ENCODE measurements at places on chromosomes 11 and 22.

DNA sequence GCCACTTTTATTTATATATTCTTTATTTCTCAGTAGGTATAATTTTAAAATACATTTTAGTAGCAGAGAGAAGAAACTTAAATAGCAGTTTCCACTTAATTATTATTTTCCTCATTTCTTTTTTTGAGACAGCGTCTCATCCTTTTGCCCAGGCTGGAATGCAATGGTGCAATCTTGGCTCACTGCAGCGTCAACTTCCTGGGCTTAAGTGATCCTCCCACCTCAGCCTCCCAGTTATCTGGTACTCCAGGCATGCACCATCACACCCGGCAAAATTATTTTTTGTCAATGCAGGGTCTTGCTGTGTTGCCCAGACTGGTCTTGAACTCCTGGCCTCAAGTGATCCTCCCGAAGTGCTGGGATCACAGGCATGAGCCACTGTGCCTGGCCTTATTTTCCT is 38.3 kb downstream of the ATG13 start:
- no peak for DNase-seq

- no peak for DNase-seq
These were observed 1.3 kb upstream of the PVALB start for GRCh38 chr22:36818010-36818642.

- no peak for DNase-seq
These were observed 27.4 kb downstream of the ZNRF3 start for GRCh38 chr22:28910569-28911303.

DNA sequence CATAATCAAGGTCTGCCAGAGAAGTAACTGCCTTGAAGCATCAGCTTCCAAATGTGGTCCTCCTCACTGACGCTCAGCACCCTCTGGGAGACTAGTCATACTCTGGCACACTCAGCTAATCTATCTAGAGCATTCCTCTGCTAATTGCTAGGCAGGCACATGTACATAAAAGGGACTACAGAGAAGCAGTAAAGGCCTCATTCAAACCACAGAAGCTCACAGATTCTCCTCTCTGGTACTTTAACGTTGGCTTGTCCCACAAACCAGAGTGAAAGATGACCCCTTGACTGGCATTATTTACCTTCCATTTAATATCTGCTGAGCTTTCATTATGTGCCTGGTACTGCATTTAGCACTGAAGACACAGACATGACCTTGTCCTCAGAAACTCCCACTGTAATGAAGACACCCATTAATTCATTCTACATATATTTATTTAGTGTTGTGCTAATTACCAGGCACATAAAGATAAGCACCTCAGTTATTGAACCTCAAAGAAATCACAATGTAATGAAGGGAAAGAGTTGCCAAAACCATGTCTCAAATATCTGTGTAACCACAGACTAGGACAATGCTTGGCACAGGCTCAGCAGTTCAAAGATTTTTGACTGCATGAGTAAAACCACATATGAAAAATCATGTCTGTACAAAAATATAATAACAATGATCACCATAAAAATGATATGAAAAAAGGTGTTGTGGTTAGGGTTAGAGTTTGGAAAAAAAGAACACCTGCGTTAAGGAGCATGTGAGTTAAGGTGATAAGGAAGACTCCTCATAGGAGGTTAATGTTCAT is 550.4 kb downstream of the DLG2 start:
- DNase-seq, result no peak

- DNase-seq, result no peak
These were observed 5.7 kb downstream of the TSKU start for GRCh38 chr11:76788661-76789442.

GRCh38 chr22:23388517-23388890 is 191.6 kb downstream of the IGLL1 start:
- no peak for DNase-seq

DNA sequence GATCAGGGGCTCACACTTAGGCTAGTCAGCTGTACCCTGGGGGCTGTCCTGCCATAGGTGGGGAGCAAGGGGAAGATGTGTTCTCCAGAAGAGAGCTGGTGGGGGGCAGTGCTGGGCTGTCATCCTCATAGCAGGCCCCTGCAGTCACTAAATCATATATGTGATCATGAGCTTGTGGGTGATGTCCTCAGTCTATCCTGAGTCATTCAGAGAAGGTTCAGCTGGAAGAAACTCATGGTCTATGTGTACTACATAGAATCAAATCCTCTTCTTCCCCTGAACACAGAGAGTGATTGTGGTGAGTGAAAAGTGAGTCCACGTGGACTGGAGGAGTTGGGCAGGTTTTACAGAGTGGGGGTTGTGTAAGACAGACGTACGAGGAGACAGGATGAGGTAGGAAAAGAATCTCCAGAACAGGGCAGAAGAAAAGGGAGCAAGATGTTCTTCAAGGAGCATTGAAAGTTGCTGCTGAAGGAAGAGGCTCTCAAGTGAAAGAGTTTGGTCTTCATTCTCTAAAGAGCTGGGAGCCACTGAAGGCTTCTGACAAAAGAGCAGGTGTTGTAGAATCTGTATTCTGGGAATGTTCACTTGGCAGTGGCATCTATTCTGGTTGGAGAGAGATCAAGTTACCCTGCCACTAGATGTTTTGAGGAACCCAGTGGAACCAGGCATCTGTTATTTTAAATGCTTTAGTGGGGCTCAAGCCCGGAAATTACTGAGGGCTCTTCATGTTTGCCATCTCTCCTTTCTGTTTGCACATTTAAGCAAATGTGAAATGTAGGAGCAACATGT is 68.9 kb downstream of the C22orf31 start:
- DNase-seq, result no peak

DNA sequence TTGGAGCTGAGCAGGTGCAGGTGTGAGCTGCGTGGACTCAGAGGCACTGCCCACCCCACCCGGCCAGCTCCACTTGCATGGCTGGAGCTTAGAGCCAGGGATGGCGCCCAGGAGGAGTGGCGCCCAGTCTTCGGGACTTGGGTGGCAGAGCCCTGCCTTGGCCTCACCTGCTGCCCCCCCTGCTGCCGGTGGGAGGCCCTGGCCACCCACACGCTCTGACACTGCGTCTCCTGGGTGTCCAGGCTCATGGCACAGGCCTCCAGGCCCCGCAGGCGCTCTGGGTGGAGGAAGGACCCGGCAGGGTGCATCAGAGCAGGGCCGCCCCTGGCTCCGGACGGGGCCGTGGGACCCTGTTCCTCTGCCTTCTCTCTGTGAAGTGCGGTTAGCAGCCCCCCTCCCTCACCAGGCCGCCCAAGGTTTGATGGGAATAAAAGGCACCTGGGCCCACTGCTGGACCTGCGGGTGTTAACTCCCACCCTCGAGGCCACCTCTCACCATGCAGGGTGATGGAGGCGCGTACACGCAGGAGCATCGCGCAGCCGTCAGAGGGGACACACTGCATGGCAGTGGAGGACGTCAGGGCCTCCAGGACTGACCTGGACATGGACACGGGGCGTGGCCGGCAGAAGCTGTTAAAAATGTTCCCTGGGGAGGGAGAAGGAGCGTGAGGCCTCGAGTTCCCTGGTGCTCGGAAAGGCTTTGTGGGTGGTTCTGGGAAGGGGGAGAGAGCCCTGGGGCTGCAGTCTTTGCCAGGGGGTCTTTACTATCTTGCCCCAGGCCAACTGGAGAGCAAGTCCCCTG is 11.8 kb downstream of the IL17REL start:
- no peak for DNase-seq

DNA sequence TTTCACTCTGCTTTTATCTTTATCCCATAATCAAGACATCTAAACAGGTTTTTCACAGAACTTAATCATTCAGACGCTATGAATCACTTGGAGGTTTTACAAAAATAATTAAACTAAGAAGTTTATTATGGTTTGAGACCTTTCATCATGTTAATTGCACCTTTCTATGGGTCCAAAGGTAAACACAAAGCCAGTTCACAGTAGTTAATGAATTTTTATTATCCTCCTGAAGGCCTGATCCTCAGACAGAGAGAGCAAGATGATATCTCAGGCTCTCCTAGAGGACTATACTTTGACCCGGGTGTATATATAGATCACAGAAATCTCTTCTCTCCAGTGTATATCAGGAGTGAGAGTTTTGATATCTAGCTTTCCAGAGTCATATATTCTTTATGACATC is 1044.3 kb upstream of the RAG2 start:
- no peak for DNase-seq

- DNase-seq, result no peak
These were observed 8.2 kb upstream of the MAFF start for GRCh38 chr22:38193580-38193979.

DNA sequence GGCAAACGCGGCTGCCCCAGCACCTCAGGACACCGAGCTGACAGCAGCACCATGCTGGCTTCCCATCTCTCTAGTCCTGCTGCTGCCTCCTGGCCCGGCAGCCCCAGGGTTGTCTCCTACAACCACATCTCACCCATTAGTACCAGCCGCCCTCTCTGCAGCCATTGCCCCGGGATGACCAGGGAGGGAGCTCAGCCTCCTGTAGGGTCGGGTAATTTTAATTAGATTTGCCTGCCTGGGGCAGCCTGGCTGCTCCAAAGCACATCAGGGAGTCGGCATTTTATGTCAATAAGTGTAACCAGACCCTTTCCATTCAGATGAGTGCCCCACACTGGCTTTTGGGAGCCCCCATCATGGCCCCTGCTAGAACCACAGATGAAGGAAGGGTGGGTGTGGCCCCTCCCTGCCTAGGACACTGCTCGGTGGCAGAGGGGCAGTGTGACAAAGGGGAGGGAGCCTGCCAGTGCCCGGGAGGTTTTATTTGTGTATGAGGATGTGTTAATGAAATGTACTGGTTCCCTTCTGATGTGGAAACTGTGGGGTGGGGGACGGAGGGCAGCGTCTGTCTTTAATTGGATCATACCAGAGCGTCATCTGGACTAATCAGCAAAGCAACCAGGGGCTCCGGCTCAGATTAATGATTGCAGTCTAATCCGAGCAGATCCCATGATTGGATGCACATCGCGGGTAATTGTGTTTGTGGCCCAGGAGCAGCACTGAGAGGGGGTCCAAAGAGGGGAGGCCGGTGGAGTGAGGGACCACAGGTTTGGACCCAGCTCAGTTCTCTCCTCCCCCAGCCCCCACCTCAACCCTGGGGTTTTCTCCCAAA is 125.3 kb downstream of the FEZ1 start:
- DNase-seq, result no peak

- peak; percentile 40 for DNase-seq
These were observed 29.0 kb upstream of the NAP1L4 start for GRCh38 chr11:3021125-3021524.

DNA sequence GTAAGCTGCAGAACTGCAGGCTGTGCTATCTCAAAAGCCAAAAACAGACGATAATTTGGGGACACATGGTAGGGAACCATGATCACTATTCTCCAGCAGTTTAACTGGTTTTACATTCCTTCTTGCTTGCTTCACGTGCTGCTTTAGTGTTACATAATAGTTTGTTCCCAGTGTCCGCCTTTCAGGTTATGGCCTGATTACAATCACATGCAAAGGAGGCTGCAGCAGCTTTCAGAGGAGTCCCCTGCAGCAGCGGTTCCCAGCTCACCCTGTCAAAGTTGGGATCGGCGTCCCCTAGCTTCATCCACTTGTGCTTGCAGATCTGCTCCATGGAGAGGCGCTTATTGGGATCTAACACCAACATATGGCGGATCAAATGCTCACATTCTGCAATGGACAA is 39.2 kb upstream of the APOA1 start:
- DNase-seq, result no peak

GRCh38 chr11:15800111-15800800 is 556.1 kb downstream of the SOX6 start:
- no peak for DNase-seq

- DNase-seq, result no peak
These were observed 37.1 kb upstream of the OR8B8 start for GRCh38 chr11:124482362-124483147.

DNA sequence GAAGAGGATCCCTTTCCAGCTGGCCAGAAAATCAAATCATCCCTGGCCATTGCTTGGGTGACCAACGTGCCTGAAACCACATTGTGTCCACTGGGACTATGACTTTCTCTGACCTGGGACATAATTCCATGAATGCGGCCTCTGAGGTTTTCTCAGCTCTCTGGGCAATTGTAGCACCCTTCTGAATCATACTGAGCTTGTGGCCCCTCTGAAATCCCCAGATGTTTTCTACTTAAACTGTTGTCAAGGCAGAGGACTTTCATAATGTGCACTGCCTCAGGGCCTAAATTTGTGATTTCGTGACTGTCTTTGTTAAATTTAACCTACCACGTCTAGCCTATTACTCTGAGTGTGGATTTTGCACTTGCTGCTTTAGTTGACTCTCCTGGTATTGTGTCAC is 321.1 kb upstream of the PLET1 start:
- DNase-seq, result no peak

GRCh38 chr22:45896964-45897538 is 79.9 kb downstream of the WNT7B start:
- DNase-seq, result no peak

DNA sequence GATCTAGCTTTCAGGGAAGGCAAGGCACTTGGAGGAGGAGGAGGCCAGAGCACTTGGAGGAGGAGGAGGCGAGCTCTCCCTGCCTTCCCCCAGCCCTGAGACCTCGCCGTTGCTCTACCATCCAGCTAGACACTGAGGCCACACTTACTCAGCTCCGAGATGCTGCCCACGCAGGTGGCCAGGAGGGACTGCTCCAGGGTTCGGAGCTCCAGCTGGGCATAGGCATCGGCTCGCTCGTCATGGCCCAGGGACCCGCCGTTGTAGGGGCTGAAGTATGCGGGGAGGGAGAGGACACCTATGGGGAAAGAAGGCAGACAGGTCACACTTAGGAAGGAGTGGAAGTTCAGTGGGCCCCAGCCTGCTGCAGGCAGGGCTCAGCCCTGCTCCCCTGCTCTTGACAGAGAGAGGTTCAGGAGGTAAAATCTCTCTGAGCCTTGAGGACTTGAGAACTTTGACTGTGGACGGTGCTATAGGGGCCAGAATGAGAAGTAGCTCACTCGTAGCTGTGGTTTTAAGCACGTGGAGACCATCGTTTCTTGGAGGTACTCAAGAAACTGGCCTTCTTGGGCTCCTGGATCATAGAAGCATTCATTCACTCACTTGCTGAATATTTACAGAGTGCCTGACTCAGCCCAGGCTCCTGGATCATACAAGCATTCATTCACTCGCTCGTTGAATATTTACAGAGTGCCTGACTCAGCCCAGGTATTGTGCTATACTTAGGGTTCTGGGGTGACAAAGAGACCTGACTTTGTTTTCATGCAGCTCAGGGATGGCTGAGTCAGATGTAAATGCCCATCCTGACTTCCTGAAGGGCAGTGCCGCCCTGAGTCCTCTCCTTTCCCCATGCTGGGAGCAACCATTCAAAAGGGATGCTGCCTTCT is 99.2 kb downstream of the NAT10 start:
- no peak for DNase-seq

- no peak for DNase-seq
These were observed 7.3 kb upstream of the PTPN5 start for GRCh38 chr11:18798799-18799469.

- no peak for DNase-seq
These were observed 673 bp upstream of the SCUBE2 start for GRCh38 chr11:9092072-9092471.
